Left lung (tissue), 14 donors: ENCODE measurements at places on chromosomes 2 and 18. TPM values are rescaled to one million over a fixed set of nuclear protein-coding genes. Genes with fewer than 3 reads are reported as not detected.

Gene CHRNG
- total RNA-seq = not detected

Gene SCN2A
- total RNA-seq = 0.50 TPM

Gene PCARE
- 0.23 TPM for total RNA-seq

Gene GAL3ST2
- total RNA-seq = not detected

Gene GREB1L
- 0.55 TPM for total RNA-seq

Gene IL1RL1
- total RNA-seq = 3.7 TPM
